ENCODE measurements at places on chromosomes 2 and 18.

GRCh38 chr2:130884503-130884902, 47.8 kb downstream of the ARHGEF4 start:
- no peak for DNase-seq

DNA sequence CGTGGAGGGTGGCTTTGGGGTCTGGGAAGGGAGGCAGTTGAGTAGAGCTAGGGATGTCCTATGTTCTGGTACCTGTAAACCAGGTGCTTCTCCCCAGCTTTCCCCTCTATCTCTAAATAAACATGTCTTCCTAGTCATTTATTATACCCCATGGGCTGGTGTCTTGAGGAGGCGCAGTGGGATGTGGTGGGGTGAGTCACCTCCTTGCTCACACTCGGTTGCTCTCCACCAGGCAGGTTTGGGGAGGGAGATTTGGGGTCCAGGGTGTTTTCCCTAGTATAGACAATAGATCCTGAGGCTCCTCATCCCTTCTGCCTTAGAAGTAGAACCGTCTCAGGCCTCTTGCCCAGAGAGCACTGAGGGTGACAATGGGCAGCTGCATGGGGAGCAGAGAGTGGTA, 5.1 kb downstream of the PSD4 start:
- no peak for DNase-seq

GRCh38 chr2:9179572-9180201, 26.9 kb upstream of the ASAP2 start:
- no peak for DNase-seq

DNA sequence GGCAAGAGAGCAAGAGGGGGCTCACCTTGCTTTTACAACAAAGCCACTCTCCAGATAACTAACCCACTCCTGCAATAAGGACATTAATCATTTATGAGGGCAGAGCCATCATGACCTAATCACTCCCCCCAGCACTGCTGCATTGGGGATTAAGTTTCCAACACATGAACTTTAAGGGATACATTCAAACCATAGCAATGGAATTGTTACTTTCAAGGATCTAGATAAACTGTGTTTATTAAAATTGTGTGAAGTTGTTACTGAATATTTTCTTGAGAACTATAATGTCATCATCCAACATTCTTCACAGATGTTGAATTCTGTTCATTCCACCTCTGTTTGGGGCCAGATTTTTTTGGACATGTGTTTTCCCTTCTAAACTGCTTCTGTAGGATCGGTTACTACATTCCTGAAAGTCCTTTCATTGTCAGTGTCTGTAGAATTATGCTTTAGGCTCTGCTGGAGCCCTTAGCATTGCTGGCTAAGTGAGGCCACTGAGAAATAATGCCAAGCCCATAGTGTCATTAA, 50.4 kb downstream of the SPATS2L start:
- no peak for DNase-seq

DNA sequence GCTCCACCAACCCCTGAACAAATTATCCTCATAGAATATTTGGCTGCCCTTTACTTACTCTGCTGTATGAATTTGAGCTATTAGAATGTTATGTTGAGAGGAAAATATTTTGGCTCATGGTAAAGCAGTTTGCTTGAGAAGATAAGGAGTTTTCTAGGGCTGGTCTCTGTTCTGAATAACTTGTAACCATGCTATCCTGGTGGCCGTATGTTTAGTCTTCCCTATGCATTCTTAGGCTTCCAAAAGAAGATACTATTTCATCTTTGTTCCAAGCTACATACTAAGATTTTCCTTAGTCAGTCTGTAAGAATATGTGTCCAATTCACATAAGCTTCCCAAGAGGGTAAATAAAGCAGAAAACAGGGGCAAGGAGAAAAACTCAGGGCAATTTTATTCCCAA, 1105.1 kb upstream of the PIK3C3 start:
- no peak for DNase-seq

GRCh38 chr18:25724997-25725396, 365.4 kb downstream of the SS18 start:
- DNase-seq = no peak

GRCh38 chr2:11827547-11827946, 81.1 kb downstream of the LPIN1 start:
- DNase-seq = no peak

- no peak for DNase-seq
These were observed 48.7 kb downstream of the ATOH8 start for GRCh38 chr2:85802354-85803103.

GRCh38 chr2:19879120-19879519, 22.7 kb downstream of the TTC32 start:
- DNase-seq = no peak

DNA sequence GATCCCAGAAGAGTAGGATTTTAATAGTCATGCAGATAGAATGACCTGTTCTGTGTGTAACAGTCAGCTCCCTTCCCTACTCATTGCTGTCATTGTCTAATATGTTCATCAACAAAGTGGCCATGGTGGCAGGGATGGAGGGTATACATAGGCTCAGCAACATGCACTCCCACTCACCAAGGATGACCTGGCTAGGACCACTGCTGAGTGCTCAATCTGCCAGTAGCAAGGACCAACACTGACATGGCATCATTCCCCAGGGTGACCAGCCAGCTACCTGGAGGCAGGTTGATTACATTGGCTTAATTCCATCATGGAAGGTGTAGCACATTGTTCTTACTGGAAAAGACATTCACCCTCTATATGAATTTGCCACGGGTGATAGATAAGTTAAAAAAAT, 401.7 kb upstream of the CELF4 start:
- DNase-seq = peak; percentile 7

DNA sequence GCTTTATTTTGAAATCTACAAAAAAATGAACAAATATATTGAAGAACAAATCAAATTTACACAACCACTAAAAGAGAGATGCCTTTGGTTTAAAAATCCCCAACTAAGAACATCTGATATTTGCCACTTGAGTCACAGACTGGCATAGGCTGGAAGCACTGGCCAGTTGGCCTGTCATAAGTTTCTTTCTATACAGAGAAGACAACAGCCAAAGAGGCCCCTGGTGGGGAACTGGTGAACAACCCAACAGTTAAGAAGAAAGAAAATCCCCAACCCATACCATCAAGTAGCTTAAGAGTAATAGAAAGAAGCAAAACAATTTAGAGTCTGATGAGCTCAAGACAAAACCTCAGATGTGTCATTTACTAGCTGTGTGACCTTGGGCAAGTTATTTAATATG, 45.5 kb downstream of the OSR1 start:
- no peak for DNase-seq

GRCh38 chr2:49004036-49004626, 150.2 kb downstream of the FSHR start:
- no peak for DNase-seq

DNA sequence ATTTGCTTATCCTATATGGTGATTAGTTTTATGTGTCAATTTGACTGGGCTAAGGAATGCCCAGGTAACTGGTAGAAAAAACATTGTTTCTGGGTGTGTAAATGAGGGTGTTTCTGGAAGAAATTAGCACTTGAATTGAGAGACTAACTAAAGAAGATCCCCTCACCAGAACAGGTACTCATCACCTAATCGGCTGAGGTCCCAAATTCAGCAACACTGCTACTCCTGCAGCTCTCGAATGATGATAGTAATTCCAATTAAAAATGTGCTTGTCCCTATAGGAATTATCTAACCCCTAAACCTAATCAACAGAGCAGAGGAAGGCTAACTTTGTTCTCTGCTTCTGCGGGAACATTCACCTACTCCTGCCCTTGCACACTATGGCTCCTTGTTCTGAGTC, 464.5 kb upstream of the CHST9 start:
- no peak for DNase-seq

- no peak for DNase-seq
These were observed 11.1 kb downstream of the MBP start for GRCh38 chr18:77121523-77121922.

DNA sequence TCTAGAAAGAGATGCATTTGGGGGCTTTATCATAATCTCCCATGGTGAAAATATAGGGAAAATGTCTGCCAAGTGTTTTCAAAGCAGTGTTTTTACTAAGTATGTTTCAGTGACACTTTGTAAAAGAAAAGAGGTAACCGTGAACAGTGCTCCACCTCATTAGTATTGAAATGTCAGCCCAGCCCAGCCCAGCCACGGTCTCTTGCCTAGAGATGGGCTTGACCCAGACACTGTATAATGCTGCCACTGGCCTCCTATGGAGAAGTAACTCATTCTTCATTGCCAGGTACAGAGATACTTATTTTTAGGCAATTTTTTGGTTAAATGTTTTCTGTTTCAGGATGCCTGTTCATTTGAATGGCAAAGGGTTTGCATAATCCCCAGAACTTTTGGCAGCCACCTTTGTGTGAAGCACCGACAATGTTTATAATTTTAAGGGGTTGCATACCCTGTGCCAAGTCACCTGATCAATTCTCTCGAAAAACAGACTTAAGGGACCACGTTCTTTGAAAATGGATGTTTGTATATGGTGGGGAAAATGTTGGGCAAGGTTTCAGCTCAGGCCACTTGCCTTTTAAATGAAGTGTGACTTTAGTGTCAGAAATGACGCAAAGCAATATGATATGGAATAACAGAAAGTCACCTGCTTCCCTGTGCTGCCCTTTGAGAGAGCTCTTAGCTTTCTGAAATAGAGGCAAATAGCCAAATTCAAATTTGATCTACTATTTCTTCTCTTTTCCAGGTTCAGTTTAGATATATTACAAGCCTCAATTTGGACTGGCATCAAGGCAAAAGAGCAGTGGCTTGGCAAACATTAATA, 314.5 kb upstream of the RGPD4 start:
- no peak for DNase-seq
